A375 (cell line): ENCODE measurements at places on chromosomes 3 and 15. TPM values are rescaled to one million over a fixed set of nuclear protein-coding genes. Genes with fewer than 3 reads are reported as not detected.

Gene KCTD6
- total RNA-seq, result 10.0 and 14.9 TPM in 2 replicates

Gene SLC9A9
- 2.1 and 3.3 TPM in 2 replicates for total RNA-seq

Gene GP5
- not detected in 2 replicates for total RNA-seq

Gene GOLGA6A
- total RNA-seq, result 2.4 TPM in 1 of 2 replicates, not detected in the other

Gene UROC1
- total RNA-seq, result not detected in 2 replicates

Gene NISCH
- 36.5 and 41.2 TPM in 2 replicates for total RNA-seq

Gene VEPH1
- total RNA-seq, result 5.7 and 10.0 TPM in 2 replicates

Gene MOBP
- not detected in 2 replicates for total RNA-seq
